ENCODE measurements at places on chromosomes 2 and 18.

DNA sequence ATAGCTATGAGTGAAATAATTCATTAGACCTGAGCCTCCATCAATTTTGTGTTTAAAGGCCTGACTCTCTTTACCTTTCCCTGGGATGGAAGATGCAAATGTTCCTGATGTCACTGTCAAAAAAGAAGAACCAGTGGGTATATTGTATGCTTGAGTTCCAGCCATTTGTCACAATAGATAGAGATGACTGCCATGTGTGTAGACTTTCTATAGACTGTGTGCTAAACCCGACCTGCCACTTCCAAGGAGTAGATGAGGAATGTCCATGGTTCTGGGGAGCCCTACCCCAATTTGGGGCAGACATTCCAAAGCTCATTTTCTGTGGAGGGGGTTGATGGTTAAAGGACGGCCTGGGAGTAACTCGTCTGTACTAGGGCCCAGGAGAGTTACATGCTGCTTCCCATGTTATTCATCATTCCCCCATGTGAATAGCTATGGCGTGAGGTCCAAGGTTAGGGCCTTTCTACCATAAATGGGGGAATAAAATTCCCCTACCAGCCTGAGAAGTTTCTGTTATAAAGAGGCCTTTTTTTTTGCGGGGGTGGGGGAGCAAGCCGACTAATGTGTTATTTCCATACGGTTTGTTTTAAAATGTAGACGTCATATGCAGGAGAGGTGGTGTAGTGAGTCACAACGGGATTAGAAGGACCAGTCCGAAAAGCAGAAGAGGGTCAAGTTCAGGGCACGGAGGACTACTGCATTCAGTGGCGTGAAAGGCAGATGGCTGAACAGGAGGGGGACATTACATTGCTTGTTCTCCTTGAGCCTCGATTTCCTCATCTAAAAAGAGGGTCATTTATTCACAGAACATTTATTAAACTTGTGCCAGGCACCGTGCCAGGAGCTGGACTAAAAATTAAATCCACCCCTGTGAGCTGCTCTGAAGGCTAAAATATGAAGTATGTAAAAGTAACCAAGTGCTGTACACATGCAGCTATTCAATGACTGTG lies 24.0 kb downstream of the IL1B start:
- no peak for DNase-seq

- DNase-seq: no peak
These were observed 34.2 kb downstream of the ABCA12 start for GRCh38 chr2:215104226-215104625.

- no peak for DNase-seq
These were observed 570 bp downstream of the SCRN3 start for GRCh38 chr2:174395969-174396630.

DNA sequence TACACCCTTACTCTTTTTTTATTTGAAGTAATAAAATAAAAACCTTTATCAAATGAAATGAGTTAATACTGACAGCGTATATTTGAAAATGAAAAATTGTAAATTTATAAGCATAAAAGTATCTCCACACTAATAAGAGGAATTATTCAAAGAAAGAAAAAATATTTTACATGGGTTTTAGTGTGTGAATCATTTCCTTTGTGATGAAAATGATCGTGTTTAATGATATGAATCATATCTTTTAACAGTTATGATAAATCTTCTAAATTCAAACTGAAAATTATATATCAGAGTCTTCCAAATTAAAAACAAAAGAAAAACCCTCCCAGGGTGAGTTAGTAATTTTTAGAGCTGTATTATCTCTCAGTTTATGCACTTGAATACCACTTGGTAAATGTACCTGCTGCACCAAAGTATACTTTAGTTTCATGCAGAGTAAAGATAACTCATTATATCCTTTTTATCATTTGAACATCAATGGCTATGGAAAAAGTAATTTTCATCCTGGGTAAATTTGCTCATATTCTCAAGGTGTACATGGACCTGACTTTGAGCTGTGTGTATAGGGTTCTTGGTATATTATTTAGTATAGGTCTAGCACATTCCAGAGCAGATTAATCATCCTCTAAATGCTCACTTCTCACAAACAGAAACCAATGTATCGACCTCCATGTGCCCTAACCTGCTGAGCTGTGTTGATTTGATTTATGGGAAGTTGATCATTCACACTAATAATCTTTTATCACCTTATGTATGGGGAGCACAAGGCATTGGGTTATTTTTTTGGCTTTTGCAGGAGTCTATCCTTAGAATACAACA lies 98.7 kb upstream of the VWC2L start:
- no peak for DNase-seq

- no peak for DNase-seq
These were observed 860.6 kb upstream of the ZEB2 start for GRCh38 chr2:145380436-145381017.

DNA sequence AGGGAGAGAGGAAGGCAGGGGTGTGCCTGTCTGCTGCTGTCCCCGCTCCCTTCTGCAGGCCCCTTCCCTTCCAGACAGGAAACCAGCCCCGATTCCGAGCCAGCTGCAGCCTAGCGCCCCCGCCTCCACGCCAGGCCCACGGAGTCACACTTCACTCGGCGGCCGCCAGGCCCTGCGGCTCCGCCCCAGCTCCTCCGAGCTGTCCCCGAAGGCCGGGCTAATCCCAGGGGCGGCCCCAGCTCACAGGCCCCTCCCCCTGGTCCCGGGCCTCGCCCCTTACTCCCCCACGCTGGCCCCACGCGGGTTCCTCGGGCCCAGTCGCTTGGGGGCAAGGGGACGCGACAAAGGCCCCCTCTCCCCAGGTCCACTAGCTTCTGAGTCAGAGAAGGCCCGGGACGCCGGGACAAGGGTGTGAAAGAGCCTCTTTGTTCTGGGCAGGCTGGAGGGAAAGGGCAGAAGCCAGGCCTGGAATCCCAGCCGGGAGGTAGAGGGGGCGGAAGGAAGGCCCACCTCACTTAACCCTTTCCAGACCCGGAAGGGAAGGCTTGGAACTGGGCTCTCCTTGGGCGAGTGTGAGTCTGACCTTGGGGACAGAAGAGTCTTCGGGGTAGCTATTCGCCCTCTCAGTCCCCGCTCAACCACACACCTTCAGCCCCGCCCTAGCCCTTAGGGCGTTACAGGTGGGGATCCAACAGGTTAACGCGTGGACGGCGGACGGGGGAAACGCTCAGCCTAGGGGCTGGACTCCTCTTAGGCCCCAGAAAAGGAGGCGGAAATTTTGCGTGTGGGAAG lies 1.2 kb downstream of the RTKN start:
- DNase-seq: peak; percentile 86

DNA sequence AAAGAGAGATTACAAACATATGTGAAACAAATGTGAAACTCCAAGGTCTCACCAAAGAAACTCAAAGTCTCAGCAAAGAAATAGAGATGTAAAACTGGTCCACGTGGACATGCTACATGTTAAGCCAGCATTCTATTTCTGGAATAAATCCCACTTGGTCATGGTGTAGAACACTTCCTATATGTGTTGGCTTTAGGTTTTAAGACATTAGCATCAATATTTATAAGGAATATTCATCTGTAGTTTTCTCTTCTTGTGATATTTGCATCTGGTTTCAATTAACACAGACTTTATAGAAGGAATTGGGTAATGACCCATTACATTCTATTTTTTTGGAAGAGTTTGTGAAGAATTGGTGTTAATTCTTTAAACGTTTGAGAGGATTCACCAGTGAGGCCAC lies 133.1 kb downstream of the COPS8 start:
- DNase-seq: no peak

DNA sequence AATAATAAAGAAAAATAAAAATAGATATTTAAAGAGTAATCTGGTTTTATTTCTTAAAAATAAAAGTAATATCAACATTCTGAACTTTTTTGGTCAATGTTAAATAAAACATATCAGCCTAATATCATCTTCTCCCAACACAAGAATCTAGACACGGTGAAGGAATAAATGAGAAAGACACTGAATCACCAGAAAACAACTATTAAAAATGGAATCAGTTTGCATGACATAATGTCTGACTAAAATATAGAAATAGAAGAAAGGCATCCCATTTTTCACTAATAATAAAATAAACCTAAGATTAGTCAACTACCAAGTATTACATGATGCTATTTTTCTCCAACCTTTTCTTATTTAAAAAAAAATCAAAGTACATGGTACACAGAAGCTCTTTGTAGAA lies 30.8 kb upstream of the TNFAIP6 start:
- no peak for DNase-seq

- no peak for DNase-seq
These were observed 154.4 kb downstream of the VWC2L start for GRCh38 chr2:214565246-214565645.

- DNase-seq: no peak
These were observed 181.2 kb downstream of the TNS1 start for GRCh38 chr2:217821536-217822147.

- DNase-seq: no peak
These were observed 195.9 kb downstream of the RTP5 start for GRCh38 chr2:242065426-242065825.

- no peak for DNase-seq
These were observed 53.3 kb upstream of the TUBA3E start for GRCh38 chr2:130251535-130251872.

DNA sequence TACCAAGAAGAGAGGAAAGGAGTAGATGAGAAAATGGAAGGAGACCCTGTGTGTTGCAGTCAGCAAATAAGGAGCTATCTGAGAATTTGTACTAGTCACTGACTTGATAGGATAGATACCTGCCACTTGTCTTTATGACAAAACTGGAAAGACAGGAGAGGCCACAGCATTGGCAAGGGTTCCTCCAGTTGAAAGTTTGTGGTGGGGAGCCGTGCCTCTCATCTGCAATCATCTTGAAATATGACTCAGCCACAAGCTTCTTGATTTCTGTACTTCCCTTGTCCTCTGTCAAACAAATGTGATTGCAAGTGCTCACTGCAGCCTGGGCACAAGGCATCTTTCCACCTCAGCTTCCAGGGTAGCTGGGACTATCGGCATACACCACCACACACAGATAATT lies 99.1 kb downstream of the GREB1L start:
- no peak for DNase-seq

DNA sequence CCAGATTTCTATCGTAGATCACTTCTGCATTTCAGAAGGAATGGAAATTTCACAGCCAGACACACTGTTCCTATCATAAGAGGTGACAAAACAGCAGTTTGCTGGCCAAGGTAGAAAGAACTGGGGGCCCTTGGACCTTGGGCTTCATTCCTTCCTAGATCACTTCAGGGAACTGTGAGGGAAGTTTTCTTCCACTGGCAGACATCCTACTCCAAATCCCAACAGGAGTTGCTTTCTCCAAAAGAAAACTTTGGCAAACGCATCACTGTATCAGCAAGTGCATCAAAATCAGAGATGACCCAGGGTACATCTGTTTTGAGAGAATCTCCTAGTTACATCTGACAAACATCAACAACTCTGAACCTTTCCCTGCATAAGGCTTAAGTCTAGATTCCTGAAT lies 348.4 kb upstream of the KLHL29 start:
- no peak for DNase-seq

GRCh38 chr2:28492282-28492681 lies 3.6 kb upstream of the PLB1 start:
- DNase-seq: no peak

DNA sequence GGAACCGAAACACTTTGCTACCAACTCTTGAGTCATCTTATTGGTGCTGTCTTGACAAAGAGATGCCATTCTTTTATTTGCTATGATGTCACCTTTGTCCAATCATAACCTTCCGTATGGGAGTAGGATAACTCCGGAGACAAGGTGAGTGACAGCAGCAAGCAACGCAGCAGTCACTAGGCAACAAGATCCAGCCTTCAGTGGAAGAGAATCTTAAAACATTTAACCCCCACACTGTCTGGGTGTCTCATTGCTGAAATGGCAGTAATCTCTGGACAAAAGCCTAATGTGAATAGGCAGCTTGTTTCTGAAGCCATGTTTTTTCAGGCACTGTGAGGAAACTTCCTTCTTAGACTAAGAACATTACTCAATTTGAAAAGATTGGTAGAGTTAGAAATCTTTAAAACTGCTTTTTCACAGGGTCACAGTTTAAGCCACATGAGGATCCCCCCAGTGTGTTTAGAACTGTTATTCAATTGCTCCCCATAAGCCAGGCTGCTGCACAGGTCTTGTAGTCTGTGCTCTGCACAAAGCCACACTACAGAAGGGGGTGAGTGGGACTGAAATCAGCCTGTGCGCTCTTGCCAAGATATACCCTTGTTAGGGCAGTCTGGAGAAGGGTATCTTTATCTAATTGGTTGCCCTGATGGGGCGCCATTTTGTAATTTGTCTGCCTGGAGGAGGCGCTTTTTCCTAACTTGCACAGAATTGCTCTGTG lies 131.5 kb upstream of the STON1 start:
- DNase-seq: no peak

- DNase-seq: no peak
These were observed 5.0 kb downstream of the RBKS start for GRCh38 chr2:27885234-27885633.

- DNase-seq: no peak
These were observed 25.8 kb downstream of the IMPA2 start for GRCh38 chr18:12007063-12007462.

- no peak for DNase-seq
These were observed 59.9 kb downstream of the INPP4A start for GRCh38 chr2:98504381-98505109.

- peak; percentile 45 for DNase-seq
These were observed 68.9 kb upstream of the BOD1L2 start for GRCh38 chr18:57077786-57078552.

- DNase-seq: no peak
These were observed 51.8 kb downstream of the PMAIP1 start for GRCh38 chr18:59951591-59951990.

DNA sequence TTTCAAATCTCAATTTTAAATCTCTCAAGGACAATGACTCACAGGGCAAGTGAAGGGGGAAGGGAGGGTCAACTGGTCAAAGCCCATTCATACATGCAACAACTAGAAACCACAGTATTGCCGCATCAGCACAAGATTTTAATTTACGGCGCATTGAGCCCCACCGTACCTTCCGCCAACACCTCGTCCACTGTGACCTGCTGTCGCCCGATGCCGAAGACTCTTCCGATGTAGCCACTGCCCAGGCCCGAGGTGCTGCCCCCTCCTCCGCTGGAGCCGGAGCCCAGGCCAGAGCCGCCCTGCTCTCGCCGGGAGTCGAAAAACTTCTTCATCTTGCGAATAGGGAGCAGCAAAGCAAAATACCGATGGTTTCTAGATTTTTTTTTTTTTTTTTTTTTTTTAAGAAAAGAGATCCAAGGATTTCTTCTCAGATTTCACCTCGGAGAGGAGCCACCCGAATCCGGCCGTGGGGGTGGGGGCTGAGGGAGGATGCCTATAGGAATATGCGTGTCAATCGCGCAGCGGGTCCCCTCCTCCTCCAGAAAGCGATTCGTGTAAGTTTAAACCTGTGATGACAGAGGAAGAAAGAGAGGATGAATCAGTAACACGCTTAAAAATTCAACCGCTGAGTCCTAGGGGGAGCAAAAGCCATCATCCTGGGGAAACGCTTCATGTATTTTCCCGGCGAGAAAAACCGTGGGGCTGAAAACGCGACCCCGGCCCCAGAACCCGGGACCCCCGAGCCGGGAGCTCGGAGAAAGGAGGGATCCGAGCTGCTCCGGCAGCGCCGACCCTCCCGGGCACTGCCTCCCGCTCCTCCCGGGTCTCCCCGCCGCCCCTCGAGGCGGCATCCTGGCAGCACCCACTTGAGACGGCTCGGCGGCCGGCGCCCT lies 584 bp downstream of the AAK1 start:
- DNase-seq: no peak

GRCh38 chr18:10274301-10274700 lies 180.1 kb upstream of the APCDD1 start:
- no peak for DNase-seq

Measured in CMK (cell line).